Epithelial cell of proximal tubule (primary cell): ENCODE measurements at places on chromosomes 1 and 21.

- no peak for DNase-seq
Observed at GRCh38 chr1:114090738-114091505, 62.7 kb downstream of the SYT6 start.

- DNase-seq, result no peak
Observed at GRCh38 chr1:22635436-22635835, 992 bp upstream of the C1QA start.

DNA sequence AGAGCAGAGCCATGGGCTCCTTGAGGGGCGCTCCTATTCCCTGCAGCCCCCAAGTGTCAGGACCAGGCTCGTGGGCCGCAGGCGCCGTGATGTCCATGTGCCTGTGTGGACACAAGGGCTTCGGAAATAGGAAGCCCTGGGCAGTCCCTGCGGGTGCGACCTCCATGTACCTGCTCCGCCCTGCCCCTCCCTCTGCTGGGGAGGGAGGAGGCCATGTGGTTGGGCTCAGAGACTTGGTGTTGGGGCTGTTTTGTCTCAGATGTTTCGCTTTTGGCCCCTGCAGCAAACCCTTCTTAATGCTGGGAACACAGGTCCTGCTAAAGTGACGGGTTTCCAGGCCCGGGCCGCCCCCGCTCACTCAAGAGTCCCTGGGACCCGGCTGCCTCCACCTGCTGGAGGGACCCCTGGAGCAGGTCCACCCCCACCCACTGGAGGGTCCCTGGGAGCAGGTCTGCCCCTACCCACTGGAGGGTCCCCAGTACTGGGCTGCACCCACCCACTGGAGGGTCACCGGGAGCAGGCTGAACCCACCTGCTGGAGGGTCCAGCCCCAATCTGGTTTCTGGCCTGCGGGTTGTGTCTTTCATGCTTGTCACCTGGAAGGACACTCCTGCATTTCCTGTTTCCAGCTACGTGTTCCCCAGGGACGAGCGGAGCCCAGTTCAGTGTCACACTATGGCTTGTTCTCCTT lies 156.5 kb downstream of the PEX14 start:
- no peak for DNase-seq

DNA sequence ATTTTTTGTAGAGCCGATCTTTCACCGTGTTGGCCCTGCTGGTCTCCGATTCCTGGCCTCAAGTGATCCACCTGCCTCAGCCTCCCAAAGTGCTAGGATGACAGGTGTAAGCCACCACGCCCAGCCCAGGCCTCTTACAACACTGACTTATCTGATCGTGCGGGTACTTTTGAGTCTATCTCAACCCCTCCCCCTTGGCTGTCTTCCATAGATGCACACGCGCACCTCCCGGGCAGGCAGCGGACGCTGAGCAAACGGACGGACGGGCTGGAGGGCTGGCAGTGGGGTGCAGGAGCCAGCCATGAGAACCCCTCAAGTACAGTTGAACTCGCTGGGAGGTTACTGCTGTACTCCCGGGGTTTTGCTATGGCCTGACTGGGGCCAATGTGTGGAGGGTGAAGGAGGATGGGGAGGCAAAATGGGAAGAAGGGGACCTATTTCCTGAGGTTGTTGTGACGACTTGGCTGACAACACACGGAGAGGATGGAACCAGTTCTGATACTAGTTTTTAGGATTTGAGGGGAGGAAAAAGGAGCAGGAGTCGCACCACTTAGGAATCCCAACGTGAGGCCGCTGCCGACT lies 959 bp downstream of the CD58 start:
- no peak for DNase-seq

GRCh38 chr21:45378258-45378966 lies 26.6 kb upstream of the COL18A1 start:
- DNase-seq, result no peak

DNA sequence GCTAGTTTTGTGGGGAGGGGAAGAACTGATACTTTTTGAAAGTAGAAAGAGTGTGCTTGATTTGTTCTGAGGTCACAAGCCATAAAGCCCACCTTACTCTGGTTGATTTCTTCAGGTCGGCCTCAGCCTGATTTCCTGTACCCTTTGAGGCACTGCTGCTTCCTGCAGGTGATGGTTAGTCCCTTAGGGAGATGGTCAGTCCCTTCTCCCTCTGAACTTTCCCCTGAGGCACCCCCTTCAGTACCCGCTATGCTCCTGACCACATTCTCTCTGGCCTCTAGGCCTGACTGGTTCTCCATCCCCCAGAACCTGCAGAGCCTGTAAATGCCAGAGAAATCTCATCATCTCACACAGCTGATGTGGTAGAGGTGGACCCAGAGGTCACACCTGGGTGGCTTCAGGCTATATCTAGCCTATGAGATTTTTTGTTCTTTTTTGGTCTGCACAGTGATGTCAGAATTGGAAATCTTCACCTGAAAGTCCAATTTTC lies 15.0 kb upstream of the ID3 start:
- no peak for DNase-seq

DNA sequence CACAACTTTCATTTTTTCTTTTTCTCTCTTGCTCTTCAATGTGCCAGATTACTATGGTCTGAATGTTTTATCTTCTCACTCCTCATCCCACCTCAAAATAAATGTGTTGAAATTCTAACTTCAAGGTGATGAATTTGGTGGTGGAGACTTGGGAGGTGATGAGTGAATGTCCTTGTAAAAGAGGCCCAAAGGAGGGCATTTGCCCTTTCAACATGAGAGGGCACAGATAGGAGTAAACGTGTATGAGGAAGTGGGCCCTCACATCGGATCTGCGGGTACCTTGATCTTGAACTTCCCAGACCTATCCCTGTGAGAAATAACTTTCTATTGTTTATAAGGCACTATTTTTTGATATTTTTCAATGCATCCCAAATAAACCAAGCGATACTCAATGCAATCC lies 412.3 kb upstream of the ADGRL2 start:
- DNase-seq, result no peak

- DNase-seq, result no peak
Observed at GRCh38 chr1:232247669-232248068, 382.3 kb downstream of the SIPA1L2 start.

GRCh38 chr1:110341872-110342331 lies 2.7 kb downstream of the RBM15 start:
- DNase-seq, result no peak

DNA sequence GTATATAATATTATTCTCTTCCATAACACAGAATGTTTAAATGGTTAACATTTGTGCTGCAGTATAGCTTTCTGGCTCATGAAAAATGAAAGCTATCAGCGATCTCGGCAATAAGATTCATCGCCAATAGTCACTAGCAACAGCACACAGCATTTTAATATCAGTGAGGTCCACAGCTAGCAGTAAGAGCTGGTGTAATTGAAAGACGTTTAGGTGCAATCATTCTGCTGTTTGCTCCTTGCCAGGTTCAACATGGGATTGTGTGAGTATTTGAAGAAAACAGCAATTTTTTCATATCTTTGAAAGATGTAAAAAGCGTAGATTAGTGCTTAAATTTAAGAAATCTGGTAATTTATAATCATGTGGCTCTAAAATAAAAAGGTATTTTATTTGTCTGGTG lies 20.1 kb downstream of the PRKACB start:
- no peak for DNase-seq
